ENCODE measurements at places on chromosomes 2 and 18. TPM values are rescaled to one million over a fixed set of nuclear protein-coding genes. Genes with fewer than 3 reads are reported as not detected.
A peak's percentile ranks its signal among the peaks of the same experiment; 100 is the strongest.

DNA sequence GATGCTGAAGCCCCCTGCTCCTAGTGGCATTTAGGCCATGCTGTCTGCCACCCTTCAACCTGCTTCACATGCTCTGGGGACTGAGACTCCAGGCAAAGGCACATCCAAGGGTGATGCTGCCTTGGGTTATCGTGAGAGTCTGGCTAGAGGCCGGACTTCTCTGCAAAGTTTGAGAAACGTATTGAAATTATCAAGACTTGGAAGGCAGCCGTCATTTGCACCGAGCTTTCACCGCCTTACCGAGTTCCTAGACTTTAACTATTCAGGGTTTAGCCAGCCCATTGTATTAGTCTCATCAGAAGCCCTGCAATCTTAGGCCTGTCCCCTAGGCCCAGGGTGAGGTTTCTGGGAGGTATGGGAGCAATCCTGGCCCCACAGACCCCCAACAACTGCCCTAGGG, 34.0 kb downstream of the RDH14 start:
- no peak for DNase-seq

DNA sequence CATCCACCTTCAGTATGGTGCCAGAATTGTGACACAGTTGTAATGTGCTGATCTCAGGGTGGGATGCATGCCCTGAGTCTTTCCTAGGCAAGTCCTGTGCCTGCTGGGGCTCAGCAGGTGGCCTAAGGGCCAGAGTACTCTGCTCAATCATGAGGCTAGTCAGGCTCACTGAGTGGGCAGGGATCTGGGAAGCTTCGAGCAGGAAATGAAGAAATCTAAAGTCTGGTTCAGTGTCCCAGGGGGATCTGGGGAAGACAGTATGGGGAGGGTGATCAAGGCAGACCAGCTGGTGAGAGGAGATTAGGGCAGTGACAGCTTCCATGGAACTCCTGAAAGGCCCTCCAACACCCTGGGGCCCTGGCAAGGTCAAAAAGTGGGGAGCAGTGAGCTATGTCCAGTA, 8.9 kb upstream of the ANKRD29 start:
- DNase-seq = no peak

- DNase-seq = no peak
Measured at GRCh38 chr2:173051463-173052215, 24.0 kb upstream of the MAP3K20 start.

GRCh38 chr2:63503818-63504217, 84.5 kb downstream of the WDPCP start:
- no peak for DNase-seq

DNA sequence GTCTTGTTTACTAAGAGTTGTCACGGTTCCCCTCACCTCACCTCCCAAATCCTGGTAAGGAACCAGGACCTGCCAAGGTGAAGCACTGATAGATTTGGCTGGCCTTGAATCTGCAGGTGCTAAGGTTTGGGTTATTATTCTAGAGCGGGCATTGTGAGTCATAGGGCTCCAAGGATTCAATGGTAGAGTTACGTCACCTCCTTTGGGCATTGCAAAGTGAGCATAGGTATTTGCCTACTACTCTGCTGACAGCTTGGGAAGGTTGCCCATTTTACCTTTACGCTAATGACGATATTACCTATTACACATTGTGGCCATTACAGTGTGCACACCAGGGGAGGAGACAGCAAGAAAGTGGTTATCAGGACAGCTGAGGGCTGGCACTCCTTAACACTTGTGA, 59.3 kb downstream of the SETBP1 start:
- DNase-seq = no peak

- no peak for DNase-seq
Measured at GRCh38 chr2:28628987-28629386, 122.6 kb upstream of the PPP1CB start.

GRCh38 chr18:44588508-44588907, 92.2 kb upstream of the SETBP1 start:
- no peak for DNase-seq

DNA sequence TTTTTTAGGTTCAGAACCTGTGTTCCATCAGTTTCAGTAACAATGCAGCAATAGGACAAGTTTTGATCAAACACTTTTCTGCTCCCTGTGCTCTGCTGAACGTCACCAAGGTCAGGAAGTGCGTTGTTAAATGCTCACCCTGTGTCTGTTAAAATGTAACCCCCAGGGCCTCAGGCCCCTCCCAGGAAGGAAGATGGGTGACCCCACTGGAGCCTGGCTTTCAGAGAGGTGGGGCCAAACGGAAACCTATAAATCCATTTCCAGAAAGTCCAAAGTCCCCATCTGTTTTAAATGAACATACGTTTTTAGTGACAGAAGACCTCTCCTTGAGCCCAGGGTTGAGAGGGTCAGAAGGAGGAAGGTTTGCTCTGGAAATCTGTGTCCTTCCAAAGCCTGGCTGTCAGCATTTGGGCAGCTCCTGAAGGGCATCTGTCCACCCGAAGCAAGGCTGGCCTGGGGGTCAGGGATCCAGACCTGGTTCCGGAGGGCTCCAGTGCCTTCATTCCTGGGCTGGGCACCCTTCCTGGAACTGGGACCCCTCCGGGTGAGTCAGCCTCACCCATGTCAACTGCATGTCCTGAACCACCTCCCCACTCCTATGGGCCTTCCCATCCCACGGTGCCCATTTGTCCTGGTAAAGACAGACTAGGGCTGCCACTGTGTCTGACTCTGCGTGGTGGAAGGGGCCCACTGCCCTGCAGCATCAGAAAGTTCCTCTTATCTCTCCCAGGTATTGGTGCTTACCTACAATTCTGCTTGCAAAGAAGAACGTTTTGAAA, 117.4 kb upstream of the COPS8 start:
- DNase-seq = peak; percentile 81

GRCh38 chr2:145386973-145387372, 867.1 kb upstream of the ZEB2 start:
- DNase-seq = no peak

DNA sequence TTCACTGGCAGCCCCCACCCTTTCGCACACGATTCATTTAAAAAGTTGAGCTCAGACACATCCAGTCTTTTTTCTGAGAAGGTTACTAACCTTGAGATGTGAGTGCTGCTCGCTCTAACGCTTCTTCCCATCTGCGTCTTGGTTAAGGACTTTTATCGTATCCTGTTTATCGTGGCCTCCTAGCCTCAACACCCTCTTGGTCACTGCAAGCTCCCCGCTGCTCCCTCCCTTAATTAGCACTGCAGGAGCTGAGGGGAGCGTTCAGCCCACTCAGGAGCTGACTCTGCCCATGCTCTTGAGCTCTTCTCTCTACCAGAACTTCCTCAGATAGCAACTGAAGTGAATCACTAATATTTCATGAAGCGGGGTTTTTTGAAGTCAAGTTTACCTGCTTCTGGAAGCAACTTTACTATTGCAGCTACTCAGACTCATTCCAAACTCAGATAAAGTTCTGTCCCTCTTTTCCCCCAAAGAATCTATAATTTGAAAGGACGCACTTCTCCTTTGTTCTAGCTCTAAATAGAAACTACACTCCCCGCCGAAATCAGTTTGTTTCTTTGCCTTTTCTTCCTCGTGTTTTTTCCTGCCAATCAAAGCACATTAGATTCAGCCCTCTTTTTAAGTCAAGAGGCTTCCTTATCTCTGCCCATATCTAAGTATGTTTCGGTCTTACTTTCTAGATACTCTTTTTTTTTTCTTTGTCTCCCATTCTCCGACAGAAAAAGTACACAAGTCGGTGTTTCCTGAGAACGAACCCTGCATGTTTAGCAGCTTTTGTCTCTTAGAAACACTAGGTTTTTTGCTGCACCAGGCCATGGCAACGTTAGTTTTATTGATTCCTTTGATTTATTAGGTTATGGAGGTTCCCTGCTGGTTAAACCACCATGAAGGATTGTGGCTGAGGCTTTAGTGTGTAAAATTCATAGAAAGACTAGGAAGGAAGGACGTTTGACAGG, 9.3 kb upstream of the CD226 start:
- no peak for DNase-seq

DNA sequence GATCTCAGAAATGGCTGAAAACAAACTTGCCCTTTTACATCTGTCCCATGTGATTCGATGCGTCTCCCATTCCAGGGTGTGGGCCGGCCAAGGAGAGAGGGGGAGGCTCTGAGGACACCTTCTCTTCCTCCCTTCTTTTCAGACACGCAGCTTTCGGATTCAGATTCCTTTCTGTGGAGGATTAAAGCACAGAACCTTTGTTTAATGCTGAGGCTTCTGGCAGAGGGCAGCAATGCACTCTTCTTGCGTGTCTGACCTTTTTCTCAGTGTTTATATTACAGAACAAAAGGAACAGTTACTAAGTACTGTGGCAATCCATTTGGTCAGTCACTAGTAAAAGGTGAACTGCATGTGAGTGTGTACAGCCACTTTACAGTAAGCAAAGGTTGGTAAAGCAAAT, 268.9 kb upstream of the CCDC68 start:
- no peak for DNase-seq

DNA sequence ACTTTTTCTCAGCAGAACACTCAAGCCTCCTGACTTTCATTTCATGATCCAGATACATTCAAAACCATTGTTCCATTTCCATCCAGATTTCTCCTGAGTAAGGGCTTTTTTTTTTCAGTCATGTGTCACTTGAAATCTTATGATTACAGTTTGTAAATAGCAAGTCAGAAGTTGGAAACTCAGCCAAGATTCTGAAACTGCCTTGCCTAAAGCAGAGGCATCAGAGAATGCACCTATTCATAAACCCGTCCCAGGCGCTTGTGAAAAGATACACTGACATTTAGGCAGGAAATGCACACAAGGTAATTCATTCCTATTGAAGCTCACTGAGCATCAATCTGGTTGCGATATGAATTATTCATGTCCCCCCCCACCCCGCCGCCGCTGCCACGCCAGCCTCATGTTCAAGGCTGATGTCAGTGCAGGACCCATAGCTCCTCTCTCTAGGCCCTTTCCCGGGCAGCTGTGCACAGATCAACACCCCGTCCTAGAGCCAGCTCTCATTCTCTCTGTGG, 30.4 kb upstream of the MGAT4A start:
- peak; percentile 78 for DNase-seq

DNA sequence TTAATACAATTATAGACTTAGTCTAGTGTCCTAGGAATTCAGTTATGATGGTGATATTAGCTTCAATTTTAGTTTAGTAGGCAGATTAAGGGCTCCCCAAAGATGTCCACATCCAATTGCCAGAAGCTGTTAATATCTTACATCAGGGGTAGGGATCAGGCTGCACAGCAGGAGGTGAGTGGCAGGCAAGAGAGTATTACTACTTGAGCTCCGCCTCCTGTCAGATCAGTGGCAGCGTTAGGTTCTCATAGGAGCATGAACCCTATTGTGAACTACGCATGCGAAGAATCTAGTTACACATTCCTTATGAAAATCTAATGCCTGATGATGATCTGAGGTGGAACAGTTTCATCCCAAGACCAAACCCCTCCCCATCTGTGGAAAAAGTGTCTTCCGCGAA, 54.9 kb downstream of the NYAP2 start:
- DNase-seq = no peak

GRCh38 chr18:10148189-10148929, 234.5 kb downstream of the VAPA start:
- DNase-seq = no peak

DNA sequence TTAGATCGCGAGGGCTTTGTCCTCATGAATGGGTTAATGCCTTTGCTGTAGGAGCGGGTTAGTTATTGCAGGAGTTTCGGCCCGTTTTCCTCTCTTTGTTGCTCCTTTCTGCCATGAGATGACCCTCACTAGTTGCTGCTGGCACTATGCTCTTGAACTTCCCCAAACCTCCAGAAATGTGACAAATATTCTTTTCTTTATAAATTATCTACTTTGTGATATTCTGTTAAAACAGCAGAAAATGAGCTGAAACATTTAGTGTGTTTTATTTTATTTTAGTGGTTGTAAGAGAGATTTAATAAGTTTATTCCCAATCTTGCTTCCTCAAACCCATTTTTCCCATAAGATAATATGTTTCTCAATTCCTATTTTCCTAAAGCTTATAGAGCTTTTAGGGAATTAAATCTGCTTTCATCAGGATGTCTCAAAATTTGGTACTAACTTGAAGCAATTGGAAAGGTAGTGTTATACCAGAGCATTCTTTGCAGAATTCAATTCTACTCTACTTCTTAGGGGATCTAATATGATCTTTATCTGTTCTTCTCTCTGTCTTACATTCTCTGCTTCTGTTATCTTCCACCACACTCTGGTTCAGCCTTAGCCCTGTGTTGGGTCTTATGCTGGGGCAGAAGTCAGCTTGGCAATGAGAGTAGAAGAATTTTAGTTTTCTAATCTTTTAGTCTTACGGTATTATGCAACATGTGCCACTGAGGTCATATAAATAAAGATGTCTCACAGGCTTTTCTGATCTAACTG, 23.1 kb downstream of the DDX1 start:
- DNase-seq = no peak

GRCh38 chr18:33074125-33074524, 301.3 kb upstream of the KLHL14 start:
- DNase-seq = no peak

DNA sequence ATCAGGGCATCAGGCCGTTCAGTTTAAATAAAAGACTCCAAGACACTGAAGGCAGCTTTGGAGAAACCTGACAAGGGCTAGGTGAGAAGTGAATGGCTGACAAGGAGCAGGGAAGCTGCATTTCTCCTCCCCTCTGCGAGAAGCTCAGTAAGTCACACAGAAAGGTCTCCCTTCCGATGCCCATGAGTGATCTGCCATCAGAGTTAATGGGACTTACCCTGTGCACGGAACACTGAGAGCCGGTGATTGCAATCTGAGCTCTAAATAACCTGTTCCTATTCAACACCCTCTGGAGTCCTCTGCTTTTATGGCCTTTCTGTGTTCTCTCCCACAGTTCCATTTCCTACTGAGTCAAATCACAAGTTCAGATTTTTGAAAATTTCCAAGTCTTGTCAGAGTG, 322.2 kb upstream of the MYT1L start:
- DNase-seq = no peak

DNA sequence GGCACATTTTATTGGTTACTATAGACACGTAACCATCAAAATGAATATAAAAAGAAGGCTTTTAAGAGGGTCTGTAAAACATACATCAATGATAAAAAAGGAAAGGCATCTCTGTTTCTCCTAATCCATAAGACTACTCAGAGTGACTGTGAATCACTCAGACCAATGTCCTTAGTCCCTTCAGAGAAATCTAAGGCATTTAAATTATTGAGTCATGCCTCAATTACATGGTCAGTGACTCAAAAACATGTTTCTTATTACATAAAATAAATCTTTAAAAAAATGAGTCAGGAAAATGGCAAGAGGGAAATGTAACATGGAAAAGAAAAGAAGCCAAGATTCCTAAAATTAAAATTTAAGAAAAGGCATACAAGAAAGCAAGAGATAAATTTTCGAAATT, 146.6 kb downstream of the ERBB4 start:
- DNase-seq = no peak

GRCh38 chr18:39062426-39062825, 1496.8 kb upstream of the CELF4 start:
- no peak for DNase-seq

- no peak for DNase-seq
Measured at GRCh38 chr18:32091325-32091723, 350 bp upstream of the RNF138 start.

GRCh38 chr18:70331456-70332097, 42.7 kb downstream of the SOCS6 start:
- no peak for DNase-seq

The IL36RN gene
- total RNA-seq = not detected

The KLHL14 gene
- total RNA-seq = 0.29 TPM

The SFTPB gene
- total RNA-seq = not detected

The EHD3 gene
- 2.3 TPM for total RNA-seq

The POU3F3 gene
- not detected for total RNA-seq

The UCN gene
- total RNA-seq = 2.5 TPM

The C18orf63 gene
- not detected for total RNA-seq

The CD8B2 gene
- total RNA-seq = not detected

The PIEZO2 gene
- not detected for total RNA-seq

The NFATC1 gene
- total RNA-seq = 69.9 TPM
